ENCODE measurements at places on chromosomes 1 and 21.

DNA sequence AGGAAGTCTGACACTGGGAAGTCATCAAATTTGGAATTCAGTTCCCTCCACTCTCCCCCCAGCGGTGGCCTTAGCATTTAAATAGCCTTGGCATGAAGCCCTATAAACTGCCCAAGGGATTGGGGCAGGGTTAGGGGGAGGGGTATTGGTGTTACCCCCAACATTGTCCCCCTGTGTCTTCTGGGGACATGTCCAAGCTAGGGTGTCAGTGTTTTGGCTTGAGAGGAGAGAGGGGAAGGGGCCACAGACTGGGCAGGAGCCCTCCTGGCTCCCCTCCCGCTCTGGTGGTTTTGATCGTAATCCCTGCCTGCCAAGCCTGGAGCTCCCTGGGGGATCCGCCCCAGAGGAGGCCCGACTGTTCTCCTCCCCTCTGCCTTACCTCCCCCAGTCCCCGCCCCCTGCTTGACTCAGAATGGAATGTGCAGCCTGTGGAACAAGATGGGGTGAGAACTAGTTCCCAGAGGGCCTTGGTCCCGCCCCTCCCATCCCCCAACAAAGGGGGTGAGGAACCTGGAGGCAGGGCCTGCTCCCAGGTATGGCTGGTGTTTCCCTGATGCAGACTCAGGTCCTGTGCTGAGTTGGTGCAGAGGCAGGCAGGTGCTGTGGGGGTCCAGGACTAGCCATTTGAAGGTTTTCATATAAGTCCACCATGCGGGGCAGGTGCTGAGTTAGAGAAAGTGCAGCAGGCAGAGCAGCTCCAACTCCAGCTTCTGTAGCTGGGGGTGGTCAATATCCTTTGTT is 7.4 kb downstream of the SOX13 start:
- DNase-seq = no peak

DNA sequence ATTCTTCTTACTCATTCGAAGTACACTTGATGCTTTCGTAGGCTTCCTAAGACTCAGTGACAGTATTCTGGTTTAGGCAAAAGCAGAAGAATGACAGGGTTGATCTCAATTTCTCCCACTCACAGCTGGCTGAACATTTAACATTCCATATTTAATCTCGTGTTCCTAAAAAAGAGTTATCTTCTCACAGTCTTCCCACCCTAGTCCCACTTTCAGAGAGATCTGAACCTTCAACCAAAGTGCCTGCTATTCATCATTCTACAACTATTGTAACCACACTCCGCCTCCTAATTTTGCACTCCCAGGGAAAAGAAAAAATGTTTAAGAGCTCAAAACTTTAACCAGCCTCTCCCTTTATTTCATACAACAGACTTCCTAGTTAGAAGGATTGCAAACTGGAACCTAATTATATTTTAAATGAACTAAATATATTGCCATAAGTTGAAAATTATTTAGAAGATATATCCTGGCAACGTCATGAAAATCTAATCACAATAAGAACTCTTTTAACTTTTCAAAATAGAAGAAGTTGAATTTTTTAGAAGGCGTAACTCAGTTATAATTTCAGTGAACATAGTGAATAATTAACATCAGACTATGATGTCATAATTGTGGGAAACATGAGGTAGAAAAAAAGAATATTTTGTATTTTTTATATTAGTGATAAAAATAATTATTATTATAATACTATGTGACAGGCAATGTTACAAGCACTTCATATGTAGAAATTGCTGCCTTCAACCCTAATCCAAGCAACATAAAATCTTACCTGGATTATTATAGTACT is 540.9 kb upstream of the ADGRL2 start:
- no peak for DNase-seq

GRCh38 chr1:179530352-179530751 is 45.4 kb downstream of the NPHS2 start:
- no peak for DNase-seq

DNA sequence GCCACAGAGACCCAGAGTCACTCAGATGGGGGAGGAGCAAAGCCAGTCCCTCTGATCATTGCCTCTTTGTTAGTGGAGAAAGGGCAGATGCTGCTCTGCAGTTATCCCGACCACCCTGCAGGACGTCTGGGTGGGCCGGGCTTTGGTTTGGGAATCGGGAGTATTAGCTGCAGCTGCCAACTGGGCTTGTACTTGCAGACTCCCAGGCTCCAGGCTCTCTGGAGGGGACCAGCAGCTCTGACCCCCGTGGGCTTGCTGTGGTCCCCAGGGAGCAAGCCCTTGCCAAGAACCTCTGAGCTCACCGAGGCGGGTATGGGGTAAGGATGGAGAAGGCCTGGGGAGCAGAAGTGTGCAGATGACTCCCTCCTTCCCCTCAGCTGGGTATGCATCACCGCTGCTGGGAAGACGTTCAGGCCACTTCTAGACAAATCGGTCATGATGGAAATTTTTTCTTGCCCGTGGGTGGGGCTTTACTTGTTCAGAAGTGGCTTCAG is 21.6 kb downstream of the MAPKAPK2 start:
- DNase-seq = peak; percentile 50

DNA sequence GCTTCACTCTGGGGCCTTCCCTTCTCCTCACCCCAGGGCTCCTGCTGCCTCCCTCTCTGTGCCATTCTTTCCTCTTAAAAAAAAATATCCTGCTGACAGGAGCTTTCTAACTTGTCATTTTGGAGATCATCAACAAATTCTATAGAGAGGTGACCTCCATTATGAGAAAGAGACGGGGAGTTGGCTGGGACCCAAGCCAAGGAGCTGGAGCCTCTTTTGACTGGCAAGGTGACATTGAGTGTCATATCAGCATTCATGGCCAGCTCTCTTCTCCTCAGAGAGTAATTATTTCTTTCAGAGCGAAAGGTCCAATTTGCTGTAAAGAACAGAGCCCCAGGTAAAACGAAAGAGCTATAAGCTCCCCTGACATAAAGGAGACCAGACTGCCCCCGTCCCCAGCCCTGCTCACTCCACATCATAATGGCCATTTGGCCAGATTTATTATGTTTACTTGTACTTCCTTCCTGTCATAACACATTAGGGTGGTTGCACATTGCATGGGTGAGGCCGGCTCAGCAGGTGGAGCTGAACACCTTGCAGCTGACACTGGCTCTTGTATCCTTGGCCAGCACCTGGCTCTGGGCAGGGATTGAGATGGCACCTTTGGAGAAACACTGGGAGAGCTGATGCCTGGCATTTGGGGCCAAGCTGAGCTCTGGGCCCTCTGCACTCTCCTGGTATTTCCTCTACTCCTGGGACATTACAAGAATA is 404.0 kb upstream of the VAMP3 start:
- no peak for DNase-seq

DNA sequence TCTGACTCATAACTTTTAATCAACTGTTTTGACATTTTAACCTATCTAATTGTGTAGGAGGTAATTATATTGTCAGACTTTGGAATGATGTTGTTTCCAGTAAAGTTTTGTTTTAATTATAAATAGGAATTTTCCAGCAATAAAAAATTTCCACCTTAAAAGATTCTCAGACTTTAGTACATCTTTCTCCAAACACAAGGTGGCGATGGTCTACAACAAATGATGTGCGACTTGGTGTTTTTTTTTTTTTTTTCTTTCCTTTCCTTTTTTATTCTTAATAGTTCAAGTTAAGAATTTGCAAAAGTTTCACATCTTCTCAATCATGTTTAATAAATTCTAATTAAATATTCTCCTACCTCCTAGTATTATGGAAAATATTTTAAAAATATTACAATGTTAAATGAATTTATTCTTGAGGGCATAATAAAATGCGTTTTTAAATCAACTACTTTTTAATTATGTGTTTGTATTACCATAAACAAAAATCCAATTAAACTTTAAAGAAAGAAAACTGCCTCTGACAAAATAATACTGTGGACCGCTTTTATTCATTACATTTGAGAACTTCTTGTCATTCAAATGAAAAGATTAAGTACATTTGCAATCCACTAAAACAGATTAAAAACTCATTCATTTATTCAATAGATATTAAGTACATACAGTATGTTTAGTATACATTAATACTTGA is 4.4 kb upstream of the ADAMTS1 start:
- peak; percentile 62 for DNase-seq

DNA sequence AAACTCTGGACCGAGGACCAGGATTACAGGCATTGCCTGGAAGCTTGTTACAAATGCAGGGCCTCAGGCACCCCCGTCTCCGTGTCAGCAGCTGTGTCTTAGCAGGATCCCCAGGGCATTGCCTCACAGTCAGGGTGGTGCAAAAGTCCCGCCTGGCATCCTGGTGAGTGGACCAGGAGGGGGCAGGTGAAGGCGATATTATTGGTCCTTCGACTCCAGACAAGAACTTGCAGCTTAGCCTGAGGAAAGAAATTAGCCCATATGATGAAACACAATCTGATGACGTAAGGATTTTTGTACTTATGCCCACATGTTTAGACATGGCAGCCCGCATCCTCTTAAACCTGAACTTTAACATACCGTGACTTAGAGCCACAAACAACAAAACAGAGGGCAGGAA is 40.8 kb downstream of the RSPH1 start:
- DNase-seq = no peak

- DNase-seq = no peak
Observed at GRCh38 chr21:44547656-44548331, 3.5 kb downstream of the KRTAP10-2 start.

DNA sequence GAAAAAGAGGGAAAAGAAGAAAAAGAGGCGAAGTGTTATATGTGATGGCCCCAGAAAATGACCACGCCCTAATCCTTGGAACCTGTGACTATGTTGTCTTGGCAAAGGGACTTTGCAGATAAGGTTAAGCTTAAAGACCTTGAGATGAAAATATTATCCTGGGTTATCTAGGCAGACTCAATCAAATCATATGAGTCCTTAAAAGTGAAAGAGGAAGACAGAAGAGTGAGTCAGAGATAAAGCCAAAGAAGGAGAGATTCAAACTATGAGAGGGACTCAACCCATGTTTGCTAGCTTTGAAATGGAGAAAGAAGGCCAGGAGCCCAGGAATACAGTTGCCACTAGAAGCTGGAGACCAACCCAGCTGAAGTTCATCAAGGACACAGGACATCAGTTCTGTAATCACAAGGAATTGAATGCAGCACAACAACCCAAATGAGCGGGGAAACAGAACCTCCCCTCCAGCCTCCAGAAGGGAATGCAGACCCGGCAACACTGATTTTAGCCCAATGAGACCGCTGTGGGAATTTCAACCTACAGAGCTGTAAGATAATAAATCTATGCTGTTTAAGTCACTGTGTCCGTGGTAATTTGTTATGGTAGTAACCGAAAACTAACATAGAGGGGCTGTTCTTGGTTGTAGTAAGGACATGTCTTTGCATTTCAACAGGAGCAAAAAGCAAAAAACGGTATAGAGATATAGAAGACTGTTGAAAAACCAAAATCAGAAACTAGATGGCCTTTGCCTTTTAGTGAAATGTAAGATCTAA is 4.2 kb upstream of the RGS8 start:
- DNase-seq = no peak

DNA sequence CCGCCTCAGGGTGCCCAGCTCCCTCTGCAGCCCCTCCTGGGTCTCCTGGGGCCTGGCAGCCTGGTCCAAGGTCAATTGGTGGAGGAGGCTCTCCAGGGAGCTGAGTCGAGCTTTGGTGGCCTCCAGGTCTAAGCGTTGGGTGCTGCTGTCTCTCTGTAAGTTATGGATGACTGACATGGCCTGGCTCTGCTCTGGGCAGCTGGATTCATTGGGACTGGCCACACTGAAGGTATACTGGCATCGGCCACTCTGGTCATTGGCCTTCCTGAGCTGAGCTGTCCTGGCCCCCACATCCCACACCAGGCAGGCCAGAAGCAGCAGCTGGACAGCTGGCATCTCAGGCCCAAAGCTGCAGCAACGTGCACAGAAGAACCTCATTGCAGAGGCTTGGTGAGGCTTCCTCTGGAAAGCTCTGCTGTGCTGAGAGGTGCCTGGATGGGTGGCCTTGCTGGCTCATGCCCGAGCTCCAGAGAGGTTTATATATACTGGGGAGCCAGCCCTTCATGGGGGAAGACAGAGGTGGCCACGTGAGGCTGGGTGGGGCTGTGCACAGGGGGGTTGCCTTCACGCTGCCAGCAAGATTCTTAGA is at the start of gene MYOC:
TSS of gene MYOC (minus strand) at position 455 of the 589 bp plus-strand sequence. CDS start at position 378, 77 bp downstream.
- DNase-seq = no peak

DNA sequence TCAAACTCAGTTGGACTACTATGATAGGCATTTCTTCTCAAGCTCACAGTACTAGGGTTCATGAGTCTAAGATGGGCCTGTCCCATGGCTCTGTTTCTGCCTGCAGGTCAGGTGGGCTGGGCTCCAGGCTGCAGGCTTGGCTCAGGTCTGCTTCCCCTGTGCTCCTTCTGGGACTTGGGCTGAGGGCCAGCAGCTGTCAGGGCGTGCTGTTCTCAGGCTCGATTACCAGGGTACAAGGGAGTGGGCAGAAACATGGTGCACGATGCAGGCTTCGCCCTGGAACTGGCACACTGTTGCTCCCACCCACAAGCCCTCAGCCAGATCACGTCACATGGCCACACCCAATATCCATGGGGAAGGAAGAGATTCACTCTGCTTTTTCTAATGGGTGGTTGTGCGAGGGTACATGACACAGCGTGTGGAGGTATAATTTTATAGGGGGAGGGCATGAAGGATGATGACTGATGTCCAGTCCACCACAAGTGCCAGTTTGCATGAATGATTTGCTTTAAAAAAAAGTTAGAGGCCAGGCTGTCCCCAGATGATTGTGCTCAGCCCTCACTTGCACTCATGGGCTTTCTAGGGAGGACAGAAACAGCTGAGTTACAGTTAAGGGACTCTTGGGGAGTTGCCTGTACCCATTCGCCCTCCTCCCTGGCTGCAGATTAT is 118.0 kb downstream of the ACTL8 start:
- DNase-seq = no peak

GRCh38 chr1:109770331-109771095 is 6.8 kb upstream of the EPS8L3 start:
- no peak for DNase-seq

DNA sequence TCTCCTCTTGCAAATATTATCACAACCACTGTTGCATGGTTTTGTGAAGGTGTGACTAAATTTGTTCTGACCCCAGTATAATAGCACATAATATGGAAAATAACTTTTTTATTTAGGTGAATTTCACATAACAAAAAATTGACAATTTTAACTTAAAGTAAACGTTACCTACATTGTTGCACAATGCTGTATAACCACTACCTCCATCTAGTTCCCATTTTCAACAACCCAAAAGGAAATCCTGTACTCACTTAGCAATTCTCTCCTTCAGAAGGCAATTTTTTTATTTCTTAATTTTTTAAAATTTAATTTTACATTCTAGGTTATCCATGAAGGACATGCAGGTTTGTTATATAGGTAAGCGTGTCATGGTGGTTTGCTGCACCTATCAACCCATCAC is 95.2 kb downstream of the KCNJ6 start:
- no peak for DNase-seq

DNA sequence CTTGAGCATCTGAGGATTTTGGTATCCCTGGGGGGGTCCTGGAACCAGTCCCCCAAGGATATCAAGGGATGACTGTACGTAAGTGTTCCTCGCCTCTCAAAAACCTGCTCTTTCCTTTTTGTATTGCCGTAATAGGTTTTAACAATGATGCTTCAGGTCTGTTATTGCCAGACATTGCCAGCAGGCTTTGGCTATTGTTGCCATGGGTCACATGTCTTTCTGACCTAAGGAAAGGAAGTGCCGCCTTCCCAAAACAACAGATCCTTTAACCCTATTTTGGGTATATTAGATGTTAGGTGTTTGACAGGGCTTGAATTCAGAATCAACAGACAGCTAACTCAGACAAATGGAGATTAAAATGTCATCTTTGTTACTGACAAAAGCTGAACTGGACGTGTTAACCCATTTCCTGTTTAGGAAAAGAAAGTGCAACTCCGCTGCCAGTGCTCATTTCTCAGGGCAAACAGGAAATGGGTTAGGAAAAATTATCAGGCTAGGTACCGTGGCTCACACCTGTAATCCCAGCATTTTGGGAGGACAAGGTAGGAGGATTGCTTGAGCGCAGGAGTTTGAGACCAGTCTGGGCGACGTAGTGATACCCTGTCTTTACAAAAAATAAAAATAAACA is 12.4 kb upstream of the PRPF38B start:
- DNase-seq = no peak

Measured in SK-N-DZ (cell line).